NCI-H1436 (cell line): ENCODE measurements at places on chromosomes 6 and 20.

DNA sequence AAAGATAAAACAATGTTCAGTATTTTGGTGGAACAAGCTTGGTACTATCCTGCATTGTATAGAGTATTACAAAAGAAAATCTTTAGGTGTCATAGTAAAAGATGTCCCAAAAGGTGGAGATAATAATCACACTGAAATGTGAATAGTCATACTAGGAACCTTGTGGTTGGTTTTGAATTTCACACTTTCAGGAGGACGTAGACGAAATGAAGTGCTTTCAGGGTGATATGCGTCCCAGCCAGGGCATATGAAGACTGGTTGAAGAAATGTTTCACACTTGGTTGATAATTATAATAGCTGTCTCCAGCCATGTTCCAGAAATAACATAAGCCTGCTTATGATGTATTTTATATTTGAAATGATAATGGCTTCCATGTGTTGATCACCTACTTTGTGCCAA is 60.4 kb downstream of the SCAND1 start:
- no peak for DNase-seq

DNA sequence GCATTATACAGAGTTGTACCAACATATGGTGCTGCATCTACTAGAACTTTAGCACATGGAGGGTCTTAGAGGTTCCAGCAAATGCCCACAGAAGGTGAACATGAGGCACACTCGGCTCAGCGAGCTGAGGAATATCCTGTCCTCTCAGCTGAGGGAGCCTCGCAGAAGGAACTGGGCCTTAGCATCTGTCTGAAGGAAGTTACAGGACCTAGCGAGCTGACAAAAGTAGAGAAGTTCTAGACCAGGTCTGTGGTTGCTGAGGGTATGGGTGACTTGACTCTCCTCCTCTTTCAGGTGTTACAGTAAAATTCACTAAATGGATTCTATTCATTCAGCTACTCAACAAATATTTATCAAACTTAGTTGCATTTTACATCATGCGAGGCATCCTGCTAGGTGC is 157.2 kb downstream of the ZDHHC14 start:
- no peak for DNase-seq

- DNase-seq, result no peak
Observed at GRCh38 chr6:40293460-40294185, 293.5 kb downstream of the LRFN2 start.

- DNase-seq, result no peak
Observed at GRCh38 chr6:159008656-159009288, 8.8 kb upstream of the RSPH3 start.

DNA sequence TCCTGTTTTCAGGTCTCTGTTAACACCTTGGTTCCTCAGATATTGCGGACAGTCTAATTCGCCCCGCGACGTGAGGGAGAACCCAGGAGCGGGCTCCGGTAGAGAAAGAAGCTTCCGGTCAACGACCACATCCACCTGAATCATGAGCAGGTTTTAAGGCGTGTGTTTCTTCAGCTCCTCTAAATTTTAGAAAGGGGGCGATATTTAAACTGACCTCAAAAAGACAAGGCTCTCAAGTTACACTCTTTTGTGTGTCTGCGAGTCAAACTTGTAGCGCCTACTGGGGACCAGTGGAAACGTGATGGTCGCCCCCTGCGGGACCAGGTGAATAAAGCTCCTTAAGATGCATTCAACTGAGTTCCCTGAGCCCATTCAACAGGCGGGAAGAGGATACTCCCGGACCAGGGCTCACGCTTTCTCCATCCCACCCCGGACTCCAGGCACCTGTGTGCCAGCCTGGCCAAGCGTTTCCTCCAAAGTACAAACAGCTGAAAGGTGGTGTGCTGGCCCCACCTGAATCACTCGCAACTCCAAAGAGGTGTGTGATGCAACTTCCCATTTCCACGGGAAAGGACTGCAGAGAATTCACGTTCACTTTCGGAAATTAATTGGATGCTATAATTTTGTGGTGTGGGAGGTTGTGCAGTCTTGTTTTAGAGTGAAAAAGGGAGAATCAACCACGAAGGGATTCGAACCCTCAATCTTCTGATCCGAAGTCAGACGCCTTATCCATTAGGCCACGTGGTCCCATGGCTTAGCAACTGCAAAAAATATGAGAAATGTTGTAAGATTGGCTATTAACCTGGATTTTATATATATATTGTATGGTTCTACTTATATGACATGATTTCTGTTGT is 17.0 kb downstream of the GPX5 start:
- DNase-seq, result peak; percentile 85

DNA sequence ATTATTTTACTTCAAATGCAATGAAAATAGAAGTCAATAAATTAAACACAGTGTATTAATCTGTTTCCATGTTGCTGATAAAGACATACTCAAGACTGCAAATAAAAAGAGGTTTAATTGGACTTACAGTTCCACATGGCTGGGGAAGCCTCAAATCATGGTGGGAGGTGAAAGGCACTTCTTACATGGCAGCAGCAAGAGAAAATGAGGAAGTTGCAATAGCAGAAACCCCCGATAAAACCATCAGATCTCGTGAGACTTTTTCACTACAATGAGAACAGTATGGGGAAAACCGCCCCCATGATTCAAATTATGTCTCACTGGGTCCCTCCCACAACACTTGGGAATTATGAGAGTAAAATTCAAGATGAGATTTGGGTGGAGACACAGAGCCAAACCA is 82.2 kb downstream of the GPR63 start:
- DNase-seq, result no peak

DNA sequence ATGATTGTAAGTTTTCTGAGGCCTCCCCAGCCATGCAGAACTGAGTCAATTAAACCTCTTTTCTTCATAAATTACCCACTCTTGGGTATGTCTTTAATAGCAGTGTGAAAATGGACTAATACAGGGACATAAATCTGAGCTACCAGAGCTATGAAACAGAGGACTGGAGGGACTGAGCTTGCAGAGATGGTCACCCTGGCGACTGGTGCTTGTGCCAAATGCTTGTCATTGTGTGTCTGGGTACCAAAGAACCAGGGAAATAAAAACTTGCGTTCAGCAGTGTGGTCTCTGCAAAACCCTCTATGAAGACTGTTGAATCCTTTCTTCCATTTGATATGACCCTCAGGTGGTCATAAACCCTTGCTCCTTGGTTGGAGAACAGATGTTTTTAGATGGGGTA is 105.1 kb upstream of the PRL start:
- no peak for DNase-seq

- DNase-seq, result no peak
Observed at GRCh38 chr20:37729909-37730308, 36.1 kb downstream of the CTNNBL1 start.

GRCh38 chr6:35161266-35161665 is 20.1 kb upstream of the TCP11 start:
- no peak for DNase-seq

DNA sequence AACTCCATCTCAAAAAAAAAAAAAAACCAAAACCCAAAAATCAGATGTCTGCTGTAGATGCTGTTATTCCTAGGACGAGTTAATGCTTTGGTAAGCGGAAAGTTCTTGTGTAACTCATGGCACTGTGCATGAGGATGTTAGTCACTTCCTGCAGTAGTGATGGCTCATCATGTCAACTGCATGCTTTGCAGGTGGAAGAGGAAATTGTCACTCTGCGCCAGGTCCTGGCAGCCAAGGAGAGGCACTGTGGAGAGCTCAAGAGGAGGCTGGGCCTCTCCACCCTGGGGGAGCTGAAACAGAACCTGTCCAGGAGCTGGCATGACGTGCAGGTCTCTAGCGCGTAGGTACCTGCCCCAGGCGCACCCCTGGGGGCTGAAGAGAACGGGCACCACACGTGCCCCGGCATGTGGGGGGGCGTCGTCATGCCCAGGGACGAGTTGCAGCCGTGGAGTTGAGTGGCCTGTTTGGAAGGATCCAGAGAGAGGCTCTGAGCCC is 8.5 kb downstream of the TPD52L2 start:
- no peak for DNase-seq

DNA sequence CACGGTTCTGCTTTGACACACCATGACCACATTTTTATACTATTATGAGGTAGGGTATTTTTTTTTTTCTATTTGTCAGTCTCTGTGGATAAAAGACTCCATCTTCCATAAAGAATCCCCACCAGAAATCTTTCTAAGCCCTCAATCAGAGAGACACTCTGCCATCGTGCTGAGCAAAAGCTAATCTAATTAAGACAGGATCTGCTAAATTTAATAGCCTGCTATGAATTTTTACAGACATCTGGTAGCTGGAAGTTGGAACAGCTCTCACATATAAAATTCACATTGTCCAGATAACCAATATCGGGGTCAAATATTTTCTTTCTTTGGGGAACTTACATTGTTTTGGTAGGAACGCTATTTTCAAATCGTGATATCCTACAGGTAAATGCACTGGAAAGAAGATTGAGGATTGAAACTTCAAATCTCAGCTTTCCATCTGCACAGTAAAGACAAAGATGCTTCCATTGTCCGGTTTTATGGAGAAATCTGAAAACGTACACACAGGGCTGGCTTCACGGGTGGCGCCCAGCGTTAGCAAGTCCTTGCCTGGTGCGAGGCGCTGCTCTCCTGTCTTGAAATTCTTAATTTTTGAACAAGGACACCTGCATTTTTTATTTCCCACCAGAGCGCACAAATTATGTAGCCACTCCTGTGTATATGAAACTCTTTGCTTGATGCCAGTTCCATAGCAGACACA is 573.8 kb upstream of the NOX3 start:
- DNase-seq, result no peak

DNA sequence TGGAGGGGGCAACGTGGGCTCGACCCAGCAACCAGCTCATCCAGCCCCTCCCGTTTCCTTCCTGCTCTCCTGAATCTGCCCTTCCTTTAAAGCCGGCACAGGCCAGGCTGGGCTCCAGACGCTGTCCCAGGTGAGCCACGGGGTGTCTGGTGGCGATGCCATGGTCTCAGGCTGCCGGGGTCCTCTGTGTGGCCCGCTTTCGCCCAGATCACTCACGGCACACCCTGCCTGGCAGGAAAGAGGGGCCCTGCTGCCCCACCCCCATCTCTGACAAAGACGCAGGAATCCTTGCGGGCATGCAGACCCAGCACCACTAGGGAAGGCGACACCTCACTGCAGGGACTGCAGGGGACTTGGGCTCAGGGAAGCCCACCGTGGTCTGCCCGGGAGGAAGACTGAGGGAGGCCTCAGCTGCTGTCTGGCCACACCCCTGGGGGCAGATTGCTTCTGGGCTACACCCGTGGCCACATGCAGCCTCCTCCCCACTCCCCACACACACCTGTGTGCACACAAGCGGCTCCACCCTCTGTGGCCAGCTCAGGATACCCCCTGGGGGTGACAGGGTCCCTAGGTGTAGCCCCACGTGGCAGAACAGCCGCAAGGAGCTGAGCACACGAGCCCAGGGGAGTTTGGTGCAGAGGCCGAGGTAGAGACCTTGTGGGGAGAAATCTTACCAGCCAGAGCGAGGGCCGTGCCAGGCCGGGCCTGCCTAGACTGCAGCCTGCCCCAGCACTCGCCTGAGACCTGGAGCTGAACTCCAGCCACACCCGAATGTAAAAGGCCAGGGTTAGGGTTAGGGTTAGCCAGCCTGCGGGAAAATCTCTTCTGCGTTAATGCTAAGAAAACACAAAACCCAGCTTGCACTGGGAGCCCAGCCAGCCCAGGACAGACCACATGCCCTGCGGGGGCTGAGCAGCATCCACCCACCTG is 104.6 kb downstream of the DLL1 start:
- DNase-seq, result no peak

DNA sequence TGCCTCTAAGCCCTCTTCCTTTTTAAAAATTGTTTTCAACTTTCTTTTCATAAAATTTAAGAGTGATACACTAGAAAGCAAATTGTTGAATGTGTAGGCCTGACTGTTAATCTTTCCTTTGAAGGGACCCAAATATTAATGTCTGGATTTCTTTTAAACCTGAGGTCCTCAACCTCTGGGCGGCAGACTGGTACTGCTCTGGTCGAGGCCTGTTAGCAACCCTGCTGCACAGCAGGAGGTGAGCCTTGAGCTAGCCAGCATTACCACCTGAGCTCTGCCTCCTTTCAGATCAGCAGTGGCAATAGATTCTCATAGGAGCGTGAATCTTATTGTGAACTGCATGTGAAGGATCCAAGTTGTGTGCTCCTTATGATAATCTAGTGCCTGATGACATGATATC is 191.2 kb downstream of the MANEA start:
- no peak for DNase-seq
